Right atrium auricular region (tissue), 2 donors: ENCODE measurements at places on chromosomes 4 and X. TPM values are rescaled to one million over a fixed set of nuclear protein-coding genes. Genes with fewer than 3 reads are reported as not detected.

DNA sequence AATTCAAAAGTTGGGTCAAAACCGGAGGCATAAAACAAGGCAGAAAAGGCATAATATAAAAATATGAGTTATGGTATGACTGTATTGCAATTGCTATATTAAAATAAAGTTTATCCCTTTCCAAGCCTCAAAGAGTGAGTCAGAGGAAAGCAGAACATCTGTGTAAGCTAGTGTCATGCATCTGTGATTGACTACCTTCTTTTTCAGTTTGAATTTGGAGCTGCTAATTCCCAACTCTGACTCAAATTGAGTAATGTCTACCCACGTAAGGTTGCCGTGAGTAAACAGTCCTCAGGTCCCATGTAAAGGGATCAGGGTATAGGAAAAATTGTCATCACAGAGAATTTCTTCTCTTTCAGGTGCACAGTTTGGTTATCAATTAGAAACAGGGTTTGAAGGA lies 6.5 kb upstream of the SLITRK4 start:
- DNase-seq: no peak

DNA sequence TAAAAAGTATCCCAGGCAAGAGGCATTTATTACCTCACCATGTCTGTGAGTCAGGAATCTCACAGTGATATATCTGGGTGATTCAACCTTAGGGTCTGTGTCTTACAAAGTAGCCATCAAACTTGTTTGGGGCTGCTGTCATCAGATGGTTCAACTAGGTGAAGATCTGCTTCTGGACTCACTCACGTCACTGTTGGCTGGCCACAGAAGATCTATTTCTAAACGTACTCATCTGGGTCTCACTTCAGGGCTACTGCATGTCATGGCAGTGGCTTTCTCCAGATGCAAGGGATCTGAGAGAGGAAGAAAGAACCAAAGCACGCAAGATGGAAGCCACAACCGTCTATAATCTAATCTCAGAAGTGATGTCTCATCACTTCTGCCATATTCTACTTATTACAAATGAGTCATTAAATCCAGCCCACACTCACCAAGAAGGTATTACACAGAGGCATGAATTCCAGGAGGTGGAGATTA lies 267.8 kb upstream of the ANKRD50 start:
- DNase-seq: no peak

The SLITRK4 gene
- total RNA-seq: 8.1 TPM

The TLR10 gene
- not detected for total RNA-seq

The NKX3-2 gene
- total RNA-seq: not detected
